ENCODE measurements at places on chromosomes 3 and 15.

GRCh38 chr3:54344601-54345231, 222.4 kb downstream of the CACNA2D3 start:
- no peak for DNase-seq

DNA sequence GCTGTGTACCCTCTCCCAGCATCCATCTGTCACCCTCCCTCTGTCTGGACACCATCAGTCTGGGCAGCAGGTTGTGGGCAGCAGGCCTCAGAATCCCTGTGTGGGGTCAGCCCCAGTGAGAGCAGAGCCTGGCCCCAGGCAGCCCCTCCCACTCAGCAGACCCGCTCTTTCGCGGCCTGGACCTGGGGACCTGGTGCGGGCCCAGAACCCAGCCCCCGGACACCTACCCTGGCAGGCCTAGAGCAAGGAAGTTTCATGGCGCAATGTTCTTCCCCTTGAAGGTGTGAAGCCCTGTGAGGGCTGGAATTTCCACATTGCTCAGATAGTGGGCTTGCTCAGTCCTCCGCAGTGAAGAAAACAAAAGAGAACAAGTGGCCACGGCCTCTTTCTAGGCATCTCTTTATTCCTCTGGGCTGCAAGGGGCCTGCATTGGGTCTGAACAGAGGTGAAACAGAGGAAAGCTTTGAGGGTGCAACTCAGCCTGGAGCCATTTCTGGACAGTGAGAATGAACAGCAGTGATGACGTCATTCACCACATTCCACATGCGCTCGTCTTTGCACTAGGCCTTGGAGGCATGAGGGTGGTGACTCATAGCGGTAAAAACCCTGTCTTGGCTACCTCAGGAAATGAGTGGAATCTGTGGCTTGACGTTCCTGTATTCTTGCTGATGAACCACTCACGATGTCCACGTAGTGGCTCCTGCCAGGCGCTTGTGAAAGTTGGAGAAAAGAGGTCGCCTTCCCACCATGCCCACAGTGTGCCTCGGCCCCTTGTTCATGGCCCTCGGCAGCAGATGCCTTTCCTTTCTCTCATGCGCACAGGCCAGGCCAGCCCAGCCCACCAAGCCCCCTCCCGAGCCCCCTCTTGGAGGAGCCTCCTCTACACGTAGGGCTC, 66.1 kb downstream of the SLC30A4 start:
- DNase-seq = peak; percentile 77

GRCh38 chr3:63168179-63168578, 109.9 kb upstream of the SYNPR start:
- no peak for DNase-seq

DNA sequence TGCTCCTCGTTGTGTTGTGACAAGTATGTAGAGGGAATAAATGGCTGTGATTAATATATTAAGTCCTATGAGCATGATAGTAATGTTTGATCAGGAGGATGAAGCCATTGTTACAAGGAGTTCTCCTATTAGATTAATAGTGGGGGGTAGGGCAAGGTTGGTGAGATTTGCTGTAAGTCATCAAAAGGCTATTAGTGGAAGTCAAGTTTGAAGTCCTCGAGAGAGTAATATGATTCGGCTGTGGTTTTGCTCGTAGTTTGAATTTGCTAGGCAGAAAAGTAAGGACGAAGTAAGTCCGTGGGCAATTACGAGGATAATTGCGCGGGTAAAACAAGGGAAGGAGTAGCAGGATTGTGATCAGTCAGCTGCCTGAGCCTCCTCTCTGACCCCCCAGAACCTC, 26.0 kb upstream of the BUB1B start:
- no peak for DNase-seq

DNA sequence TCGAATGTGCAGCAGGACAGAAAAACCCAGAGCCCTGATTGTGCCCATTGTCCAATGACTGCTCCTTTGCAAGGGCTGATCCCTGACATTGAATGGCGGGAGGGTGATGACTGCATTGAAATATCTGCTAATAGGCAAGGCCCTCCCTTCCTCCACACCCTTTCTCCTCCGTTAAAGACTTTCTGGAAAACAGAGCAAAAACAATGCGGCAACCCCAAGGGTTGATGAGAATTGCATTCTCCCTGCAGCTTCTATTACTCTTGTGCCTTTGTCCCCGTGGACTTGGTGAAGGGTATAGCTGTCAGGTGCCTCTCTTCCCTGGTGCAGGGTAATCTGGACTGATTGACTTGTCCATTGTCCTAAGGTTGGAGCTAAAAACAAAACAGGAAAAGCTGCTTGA, 71.8 kb downstream of the THSD4 start:
- DNase-seq = no peak

DNA sequence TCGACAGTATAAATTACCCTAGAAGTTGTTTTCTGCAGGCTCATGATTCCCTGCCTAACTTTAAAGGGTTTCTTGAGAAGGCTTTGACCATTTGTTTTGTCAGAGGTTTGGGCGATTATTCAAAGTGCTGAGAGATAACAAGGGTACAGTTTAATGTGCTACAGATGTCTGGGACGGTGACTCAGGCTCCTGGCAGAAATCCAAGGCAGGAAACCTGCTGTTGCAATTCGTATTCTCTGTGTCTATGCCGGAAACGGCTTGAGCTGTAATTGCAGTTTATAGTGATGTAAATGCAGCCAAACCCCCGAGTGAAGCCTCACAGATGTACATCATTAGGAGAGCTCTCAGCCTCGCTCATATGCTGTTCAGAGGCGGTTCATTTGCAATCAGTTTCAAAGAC, 65.6 kb downstream of the SYNPR start:
- DNase-seq = peak; percentile 57

DNA sequence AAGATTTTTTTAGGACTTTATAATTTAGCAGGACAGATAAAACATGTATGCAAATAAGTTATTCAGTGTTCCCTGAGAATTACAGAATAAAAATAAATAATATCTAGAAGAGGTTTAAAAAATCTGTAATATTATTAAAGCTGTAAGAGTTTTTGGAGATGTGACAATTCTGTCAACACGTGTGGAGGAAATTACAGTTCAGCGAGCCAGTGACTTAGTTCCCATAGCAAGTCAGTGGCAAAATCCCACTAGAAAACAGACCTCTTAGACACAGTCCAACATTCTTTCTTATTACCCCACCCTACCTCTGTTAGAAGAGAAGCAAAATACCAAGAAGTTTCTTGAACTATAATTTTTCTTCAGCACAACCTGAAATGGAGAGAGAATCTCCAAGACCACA, 16.2 kb upstream of the DENND6A start:
- DNase-seq = no peak

- DNase-seq = no peak
Measured at GRCh38 chr3:112046599-112046998, 12.1 kb downstream of the TMPRSS7 start.

- no peak for DNase-seq
Measured at GRCh38 chr3:188262488-188262887, 108.5 kb downstream of the LPP start.

GRCh38 chr3:73683706-73684105, 59.0 kb upstream of the PDZRN3 start:
- DNase-seq = no peak

DNA sequence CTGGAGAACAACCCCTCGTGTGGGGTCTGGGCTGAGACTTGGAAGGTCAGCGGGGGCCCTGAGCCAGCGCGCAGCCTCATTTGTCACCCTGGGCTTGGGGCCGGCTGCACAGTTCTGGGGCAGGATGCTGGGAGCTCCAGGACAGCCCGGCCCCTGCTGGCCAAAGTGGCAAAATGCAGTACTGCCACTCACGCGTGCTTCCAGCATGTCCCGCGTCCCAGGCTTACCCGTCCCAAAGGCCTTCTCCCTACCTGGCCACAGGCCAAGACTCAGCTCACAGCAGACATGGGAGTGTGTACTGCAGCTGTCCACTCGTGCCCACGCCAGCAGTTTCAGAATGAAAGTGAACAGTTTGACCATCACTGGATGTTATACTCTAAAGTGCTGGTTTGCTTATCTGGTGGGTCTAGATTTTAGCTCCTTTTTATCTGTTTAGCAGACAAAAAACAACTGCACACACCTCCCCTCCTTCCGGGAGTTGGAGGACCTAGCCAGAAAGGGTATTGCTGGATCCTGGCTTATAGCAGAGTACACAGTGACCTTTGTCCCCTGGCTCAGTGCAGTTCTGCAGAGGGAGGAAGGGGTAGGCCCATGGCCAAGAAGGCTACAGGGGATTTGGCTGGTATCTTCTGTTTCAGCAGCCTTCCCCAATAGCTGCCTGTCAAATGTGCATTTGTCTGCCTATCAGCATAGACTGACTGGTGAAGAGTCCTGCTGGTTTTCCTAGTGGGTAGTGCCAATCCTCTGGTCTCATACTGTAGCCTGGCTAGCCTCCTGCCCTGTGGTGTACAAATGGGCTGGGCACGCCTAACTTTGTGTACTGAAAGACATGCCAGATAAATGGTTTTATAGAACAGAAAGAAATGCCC, 23.2 kb upstream of the IP6K2 start:
- peak; percentile 78 for DNase-seq

DNA sequence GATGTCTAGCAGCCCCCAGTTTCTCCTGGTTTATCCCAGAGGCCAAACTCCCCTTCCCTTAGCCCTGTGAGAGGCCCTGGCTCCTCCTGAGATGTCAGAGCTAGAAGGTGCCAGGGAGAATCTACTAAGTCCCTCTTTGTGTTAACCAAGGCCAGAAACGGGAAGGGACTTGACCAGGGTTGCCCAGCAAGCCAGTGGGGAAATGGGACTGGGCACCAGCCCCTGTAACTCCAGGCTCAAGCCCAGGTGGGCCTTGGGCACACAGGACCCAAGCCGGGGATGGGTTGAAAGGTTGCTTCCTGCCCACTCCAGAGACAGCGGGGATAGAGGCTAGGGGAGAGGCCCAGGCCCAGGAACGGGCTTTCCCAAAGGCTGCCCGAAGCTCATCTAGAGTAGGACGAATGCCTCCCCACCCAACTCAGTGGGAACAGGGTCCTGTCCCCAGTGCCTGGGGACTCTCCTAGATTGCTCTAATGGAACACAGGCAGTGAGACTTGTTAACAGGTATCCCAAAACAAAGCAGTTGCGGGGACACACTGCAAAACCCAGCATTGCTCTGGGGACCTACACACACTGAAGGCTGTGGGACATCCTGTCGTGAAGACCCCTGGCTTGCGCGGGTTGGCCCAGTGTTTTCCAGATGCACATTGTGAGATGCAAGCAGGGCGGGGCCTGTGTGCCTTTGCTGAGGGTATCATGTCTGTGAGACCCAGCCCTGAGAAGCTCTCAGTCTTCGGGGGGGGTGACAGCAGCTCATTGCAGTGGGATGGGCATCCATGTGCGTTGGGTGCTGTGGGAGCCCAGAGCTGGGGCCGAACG, 12.9 kb upstream of the TXNRD3 start:
- no peak for DNase-seq

GRCh38 chr3:179098388-179099077, 26.9 kb upstream of the ZMAT3 start:
- no peak for DNase-seq

- no peak for DNase-seq
Measured at GRCh38 chr3:158785972-158786371, 15.9 kb upstream of the MFSD1 start.

GRCh38 chr15:31223478-31224350, 102.9 kb upstream of the KLF13 start:
- no peak for DNase-seq

GRCh38 chr3:29268651-29269050, 12.2 kb upstream of the RBMS3 start:
- no peak for DNase-seq

GRCh38 chr3:141280086-141280485, 48.5 kb downstream of the PXYLP1 start:
- DNase-seq = no peak

GRCh38 chr3:123385001-123385401, 63.9 kb downstream of the ADCY5 start:
- no peak for DNase-seq

- DNase-seq = no peak
Measured at GRCh38 chr3:149375501-149376196, 1.8 kb downstream of the TM4SF1 start.

- no peak for DNase-seq
Measured at GRCh38 chr3:141454906-141455602, 31.8 kb upstream of the RASA2 start.

DNA sequence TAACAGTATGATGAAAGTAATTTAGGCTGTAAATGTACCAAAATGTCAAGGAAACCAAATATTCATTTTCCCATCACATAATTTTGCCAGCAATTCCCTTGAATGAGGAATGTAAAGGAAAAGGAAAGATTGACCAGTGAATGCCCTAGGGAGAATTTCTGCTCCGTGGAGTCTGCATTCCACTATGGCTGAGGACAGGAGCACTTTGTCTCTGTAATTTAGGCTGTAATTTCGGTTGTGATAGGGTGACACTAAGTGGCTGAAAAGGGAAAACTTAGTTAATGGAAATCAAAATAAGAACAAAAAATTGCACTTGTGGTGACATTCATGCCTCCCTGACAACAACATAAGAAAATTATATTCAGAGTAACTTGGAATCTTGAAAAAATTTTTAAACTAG, 8.3 kb upstream of the TMEM207 start:
- no peak for DNase-seq

GRCh38 chr3:15495461-15496340, 25.8 kb downstream of the COLQ start:
- DNase-seq = peak; percentile 13

DNA sequence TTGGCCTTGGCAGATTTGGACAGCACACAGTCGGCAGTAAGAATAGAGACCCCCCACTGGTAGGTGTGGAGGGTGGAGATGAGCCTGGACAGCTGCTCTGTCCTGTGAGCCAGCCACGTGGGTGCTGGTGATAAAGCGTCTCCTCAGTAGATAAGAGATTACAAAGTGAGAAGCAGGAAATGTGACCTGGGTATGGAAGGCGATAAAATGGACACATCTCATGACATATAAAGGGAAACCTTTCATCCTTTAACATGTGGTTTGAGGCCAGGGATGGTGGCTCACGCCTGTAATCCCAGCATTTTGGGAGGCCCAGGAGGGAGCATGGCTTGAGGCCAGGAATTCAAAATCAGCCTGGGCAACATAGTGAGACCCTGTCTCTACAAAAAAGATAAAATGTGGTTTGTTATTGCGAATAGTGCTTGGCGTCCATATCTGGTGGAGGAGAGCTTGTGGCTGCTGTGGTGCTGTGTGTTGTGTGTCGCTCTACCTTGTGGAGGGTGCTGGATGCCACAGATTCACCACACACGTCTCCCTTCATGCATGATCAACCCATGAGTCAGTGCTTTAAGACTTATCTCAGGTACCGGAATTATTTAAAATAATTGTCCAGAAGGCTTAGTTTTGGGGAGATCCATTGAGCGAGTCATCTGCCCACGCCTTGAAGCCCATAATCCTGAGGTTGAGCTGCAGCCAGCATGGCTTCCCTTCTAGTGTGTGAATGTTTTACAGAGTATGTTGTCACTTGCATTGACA, 157.0 kb downstream of the GABRG3 start:
- DNase-seq = no peak

GRCh38 chr3:87982421-87982820, 76.4 kb downstream of the CGGBP1 start:
- no peak for DNase-seq

GRCh38 chr3:127090218-127091160, 102.4 kb upstream of the PRR23E start:
- no peak for DNase-seq

GRCh38 chr3:179286331-179286730, 35.4 kb upstream of the KCNMB3 start:
- no peak for DNase-seq

- no peak for DNase-seq
Measured at GRCh38 chr3:40821315-40821714, 296.6 kb downstream of the ZNF621 start.
